ENCODE measurements at places on chromosomes 12 and 14.

GRCh38 chr12:22543246-22544037 is 900 bp downstream of the C2CD5 start:
- no peak for DNase-seq

DNA sequence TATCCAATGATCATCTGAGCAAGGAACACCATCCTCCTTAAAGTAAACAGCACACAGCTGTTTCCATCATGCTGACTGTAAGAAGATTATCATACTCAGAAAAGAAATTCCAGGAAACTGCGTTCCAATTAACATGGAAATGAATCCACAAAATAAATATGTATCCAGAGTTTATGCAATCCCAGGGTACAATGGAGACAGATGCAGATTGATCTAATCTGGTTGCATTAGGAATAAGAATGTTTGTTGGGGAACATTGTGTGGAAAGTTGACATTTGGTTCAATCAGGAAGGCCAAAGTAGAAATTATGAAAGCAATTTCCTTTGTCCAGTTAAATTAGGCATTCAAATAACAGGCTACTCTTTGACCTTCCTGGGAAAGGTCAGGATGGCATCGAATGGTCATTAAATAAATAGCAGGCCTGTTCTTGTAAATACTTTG is 236.9 kb upstream of the AMIGO2 start:
- no peak for DNase-seq

GRCh38 chr12:8676651-8677050 is 14.0 kb upstream of the MFAP5 start:
- DNase-seq: no peak

- no peak for DNase-seq
Measured at GRCh38 chr14:55446833-55447232, 6.4 kb upstream of the TBPL2 start.

DNA sequence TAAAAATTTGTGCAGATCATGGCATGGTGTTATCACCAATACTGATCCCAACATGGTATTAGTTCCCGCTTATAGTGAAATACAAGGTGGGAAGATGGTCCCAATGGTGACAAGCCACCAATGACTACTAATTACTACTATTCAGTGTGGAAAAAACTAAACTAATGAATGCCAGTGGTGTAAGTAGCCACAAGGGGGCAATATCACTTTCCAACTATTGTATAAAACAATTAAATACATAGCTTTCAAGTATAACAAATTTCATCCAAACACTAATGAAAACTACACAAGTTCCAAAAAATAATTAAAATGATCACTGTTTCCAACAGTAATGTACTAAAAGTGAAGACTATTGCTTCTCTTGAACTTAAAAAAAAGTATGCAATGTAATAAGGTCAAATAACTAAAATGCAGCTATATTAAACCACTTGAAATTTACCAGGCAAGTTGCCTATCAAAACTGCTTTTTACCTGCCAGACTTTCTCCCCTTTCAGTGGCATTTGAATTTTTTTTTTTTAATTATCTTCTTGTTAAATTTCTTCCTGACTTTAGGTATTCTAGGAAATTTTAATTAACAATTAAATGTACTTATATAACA is 58.0 kb downstream of the PAPLN start:
- DNase-seq: no peak

DNA sequence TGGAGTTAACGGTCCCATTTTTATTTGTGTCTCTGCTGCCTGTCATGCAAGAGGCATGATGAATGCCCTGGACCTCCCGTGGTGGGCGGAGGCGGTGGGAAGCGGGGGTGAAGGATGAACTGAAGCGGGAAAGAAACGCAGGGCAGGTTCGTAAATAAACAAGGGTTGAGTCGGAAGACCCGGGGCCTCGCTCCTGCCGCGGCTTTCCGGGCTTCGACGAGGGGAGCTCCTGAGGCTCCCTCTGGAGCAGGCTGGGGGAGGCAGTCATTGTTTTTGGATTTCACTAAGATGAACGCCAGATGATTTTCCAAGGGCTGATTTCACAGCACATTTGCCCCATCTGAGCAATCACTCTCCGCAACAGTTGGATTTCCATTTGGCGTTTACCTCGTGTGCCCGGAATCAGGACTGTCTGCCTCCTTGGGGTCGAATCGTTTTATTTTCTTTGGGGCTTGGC is 130.2 kb downstream of the SLC38A6 start:
- no peak for DNase-seq

DNA sequence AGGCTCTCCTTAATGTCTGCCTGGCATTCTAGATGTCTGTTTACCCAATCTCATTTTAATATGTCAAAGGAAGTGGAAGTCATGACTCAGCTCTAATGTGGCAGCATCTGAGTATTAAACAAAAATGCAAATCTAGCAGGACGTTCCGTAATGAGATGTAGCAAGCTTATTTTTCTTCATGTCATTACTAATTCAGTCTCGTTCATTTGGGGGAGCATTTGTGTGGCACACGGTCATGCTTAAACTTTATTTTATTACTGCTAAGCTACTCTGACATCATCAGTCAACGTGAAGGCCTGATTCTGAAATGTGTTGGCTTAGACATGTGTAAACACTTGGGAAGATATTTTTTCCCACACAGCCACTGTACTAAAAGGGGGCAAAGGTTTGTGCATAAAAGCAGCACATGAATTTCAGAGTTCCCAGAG is 326.7 kb upstream of the TMPO start:
- peak; percentile 10 for DNase-seq

- DNase-seq: peak; percentile 75
Measured at GRCh38 chr12:57522887-57523705, 472 bp downstream of the MBD6 start.

GRCh38 chr14:33285902-33286700 is 347.4 kb downstream of the NPAS3 start:
- no peak for DNase-seq

- DNase-seq: no peak
Measured at GRCh38 chr14:100121643-100122480, 37.6 kb downstream of the DEGS2 start.

GRCh38 chr12:132040906-132041606 is 91.3 kb downstream of the EP400 start:
- no peak for DNase-seq

- no peak for DNase-seq
Measured at GRCh38 chr14:78947681-78948080, 777.5 kb downstream of the NRXN3 start.

GRCh38 chr14:29712601-29713000 is 215.0 kb downstream of the PRKD1 start:
- DNase-seq: no peak

GRCh38 chr12:4206470-4206869 is 67.1 kb upstream of the CCND2 start:
- peak; percentile 43 for DNase-seq

DNA sequence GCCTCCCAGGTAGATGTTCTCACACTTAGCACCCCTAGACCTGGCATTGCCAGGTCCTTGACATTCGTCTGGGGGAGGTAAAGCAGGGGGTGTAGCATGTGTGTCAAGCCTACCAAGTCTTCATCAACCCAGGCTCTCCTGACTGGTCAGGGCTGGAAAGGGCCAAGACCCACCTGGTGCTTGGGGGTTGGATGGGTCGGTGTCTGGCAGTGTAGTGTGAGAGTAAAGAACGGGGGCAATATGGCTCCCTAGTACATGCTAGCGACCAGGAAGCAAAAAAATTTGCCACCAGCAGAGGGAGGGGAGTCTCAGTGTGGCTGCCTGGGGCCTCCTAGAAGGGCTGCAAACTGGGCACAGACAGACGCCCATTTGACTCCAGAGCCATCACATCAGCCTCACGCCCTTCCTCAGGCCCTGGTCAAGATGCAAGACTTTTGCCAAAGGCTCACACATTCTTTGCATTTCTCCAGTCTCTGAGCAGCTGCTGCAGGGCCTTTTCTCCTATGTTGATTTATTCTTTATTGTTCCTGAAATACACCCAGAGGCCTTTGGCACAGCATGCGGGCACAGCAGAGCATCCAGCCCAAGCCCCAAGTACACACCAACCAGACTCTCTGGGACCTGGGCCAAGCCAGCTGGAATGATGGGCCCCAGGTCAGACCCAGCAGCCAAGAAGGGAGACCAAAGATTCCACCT is 38.3 kb upstream of the PNMA1 start:
- no peak for DNase-seq

GRCh38 chr12:107518868-107519267 is 166.7 kb upstream of the PWP1 start:
- DNase-seq: no peak
